Mesothelial cell of epicardium (in vitro differentiated cells): ENCODE measurements at places on chromosomes 1 and 21. TPM values are rescaled to one million over a fixed set of nuclear protein-coding genes. Genes with fewer than 3 reads are reported as not detected.

NBPF20 gene
- total RNA-seq = 4.5 to 5.0 TPM (median 4.9 TPM) in 3 replicates

FCRLB gene
- 0.47 to 0.62 TPM (median 0.59 TPM) in 3 replicates for total RNA-seq

CDK11A gene
- 47.9 to 54.2 TPM (median 52.8 TPM) in 3 replicates for total RNA-seq

OXCT2 gene
- 0.20 to 0.65 TPM (median 0.22 TPM) in 3 replicates for total RNA-seq

MEX3A gene
- total RNA-seq = 107 to 112 TPM (median 112 TPM) in 3 replicates

HPCA gene
- 2.3 to 2.9 TPM (median 2.9 TPM) in 3 replicates for total RNA-seq

RLF gene
- total RNA-seq = 33.2 to 33.6 TPM (median 33.3 TPM) in 3 replicates

HFM1 gene
- total RNA-seq = 6.1 to 9.0 TPM (median 7.4 TPM) in 3 replicates

MPZ gene
- total RNA-seq = 1.3 to 1.4 TPM (median 1.3 TPM) in 3 replicates

SHISAL2A gene
- 0.99 to 1.4 TPM (median 1.4 TPM) in 3 replicates for total RNA-seq

KDF1 gene
- total RNA-seq = 11.9 to 12.9 TPM (median 12.7 TPM) in 3 replicates

UBL4B gene
- total RNA-seq = 10.2 to 11.7 TPM (median 10.7 TPM) in 3 replicates

TMPRSS15 gene
- total RNA-seq = 0.80 to 1.9 TPM (median 1.4 TPM) in 3 replicates

TPTE gene
- not detected in 3 replicates for total RNA-seq

LCE3D gene
- not detected in 3 replicates for total RNA-seq

NEGR1 gene
- 2.2 to 4.5 TPM (median 2.4 TPM) in 3 replicates for total RNA-seq

F5 gene
- total RNA-seq = 32.2 to 43.5 TPM (median 38.6 TPM) in 3 replicates

ZNHIT6 gene
- 20.0 to 21.6 TPM (median 20.2 TPM) in 3 replicates for total RNA-seq

PGBD5 gene
- 0.80 to 1.2 TPM (median 0.94 TPM) in 3 replicates for total RNA-seq

TMIGD3 gene
- not detected in 3 replicates for total RNA-seq

TTC39A gene
- total RNA-seq = 8.0 to 10.1 TPM (median 8.4 TPM) in 3 replicates
